Fibroblast of skin of left biceps (primary cell): ENCODE measurements at places on chromosomes 7 and 10.

DNA sequence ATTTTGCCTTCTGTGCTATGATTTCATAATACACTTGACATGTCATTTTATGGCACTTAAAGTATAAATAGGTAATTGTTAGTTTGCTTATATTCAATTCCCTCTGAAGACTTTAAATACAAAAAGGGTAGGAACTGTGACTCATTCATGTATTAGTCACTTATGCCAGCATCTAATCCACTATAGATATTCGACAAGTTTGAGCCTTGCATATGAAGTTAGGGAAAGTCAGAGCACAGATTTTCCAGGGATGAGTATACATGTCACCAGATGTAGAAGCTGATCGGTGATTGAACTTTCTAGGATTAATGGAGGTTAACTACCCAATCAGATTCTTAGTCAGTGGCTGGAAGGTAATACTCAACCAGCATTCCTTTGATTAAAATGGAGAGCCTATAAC is 1321.5 kb downstream of the XPNPEP1 start:
- no peak for DNase-seq

DNA sequence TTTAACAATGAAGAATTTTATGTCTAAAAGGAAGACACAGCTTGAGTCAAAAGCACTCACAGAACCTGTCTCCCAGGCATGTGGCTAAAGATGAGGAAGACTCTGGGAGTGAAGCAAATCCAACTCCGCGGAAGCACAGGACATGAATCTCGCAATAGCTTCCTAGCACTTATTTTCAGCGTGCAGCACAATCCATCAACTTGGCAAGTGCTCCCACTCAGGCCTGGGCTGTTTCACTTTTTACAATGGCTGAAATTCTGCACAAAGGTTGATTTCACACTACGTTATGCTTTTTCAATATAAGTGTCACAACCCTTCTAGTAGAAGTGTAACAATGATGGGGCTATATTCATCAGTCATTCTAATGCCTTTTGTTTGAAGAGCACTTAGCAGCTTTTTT is 180.2 kb downstream of the XPNPEP1 start:
- no peak for DNase-seq

- DNase-seq, result no peak
These were observed 96.2 kb downstream of the C10orf105 start for GRCh38 chr10:71623098-71623985.

DNA sequence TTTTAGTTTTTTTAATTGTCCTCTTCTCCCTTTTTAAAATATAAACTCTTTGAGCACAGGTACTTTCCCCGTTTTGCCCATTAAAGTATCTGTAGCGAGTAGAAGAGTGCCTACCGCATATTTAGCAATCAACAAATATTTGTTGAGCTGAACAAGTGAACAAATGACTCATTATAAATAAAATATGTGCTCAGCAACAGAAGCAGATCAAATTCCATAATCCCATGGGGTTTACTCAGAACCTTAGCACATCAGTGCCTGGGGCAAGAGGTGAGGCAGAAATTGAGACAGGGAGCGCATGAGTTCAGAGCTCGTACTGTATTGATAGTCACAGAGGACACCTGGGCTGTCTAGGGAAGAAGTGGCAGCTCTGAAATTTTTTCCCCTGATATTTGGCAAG is 161.0 kb downstream of the SEM1 start:
- DNase-seq, result no peak

DNA sequence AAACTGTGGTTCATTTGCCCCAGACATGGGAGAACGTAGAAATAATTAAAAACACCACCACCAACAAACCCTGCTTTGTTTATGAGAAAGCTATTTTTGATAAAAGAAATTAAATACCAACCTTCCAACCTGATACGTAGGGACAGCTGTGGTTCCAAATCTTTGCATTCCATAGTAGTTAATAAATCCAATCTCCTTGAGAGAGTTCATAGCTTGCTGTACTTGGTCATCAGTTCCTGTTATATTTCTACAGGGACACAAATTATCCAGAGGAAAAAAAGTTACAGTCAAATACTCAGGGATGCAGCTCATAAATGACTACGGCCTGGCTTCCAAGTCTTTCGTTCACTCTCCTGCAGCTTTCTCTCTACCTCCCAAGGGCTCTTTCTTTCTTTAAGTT is 41.1 kb downstream of the PUS7 start:
- no peak for DNase-seq
